T-helper 2 cell treated with Interferon-gamma antibody and Interleukin-4, amounts not matched to agents 5 μg/mL and 100 μg/mL, for 36 hours (primary cell): ENCODE measurements at places on chromosomes 11 and 22.

DNA sequence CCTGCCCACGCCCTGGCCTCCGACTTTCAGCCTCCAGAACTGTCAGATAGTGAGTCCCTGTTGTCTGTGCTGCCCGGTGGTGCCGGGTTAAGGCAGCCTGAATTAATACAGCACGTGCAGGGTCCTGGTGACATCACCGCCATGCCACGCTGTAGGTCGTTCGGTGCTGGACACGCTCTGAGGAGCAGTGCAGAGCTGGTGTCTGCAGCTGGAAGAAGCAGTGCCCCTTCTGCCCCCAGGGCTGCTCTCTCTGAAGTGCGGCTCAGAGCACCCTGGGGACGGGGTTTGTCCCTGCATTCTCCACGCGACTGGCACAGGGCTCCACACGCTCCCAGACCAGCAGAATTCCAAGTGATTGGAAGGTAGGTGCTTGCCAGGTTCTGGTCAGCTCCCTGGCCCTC, 831.5 kb downstream of the TBC1D22A start:
- DNase-seq = no peak

GRCh38 chr11:72135891-72136683, 562 bp downstream of the FOLR3 start:
- DNase-seq = no peak

DNA sequence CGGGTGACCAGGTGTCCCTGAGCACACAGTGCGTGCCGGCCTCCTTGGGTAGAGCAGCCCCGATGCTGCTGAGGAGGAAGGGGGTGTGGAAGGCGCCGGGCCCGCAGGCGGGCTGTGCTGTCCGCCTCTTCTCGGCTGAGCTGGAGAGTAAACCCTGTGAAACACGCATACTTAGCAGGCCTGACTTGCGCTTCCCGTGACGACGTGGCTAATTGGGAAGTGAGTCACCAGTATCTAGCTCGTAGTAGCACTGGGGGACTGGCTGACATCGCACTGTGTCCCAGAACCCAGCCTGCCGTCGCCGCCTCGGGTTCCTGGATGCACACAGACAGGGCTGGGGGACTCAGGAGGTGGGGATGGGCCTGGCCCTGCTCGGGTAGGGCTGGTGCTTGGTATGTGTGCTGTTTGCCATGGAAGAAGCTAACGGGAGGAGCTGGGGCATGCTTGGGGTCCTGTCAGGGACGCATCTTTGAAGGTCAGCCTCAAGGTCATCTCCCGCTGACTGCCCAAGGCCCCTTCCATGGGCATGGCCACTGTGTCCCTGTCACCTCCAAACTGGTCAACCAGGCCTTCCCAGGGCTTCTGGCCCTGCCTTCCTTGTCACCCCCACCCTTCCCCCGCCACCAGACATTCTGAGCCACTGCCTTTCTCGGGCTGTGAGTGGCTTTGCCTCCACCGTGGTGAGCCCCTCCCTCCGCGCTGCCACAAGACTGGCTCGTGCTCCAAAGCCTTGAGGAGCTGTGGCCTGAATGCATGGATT, 1327.0 kb downstream of the BRD1 start:
- DNase-seq = no peak

GRCh38 chr22:11605468-11605981, 3922.5 kb upstream of the OR11H1 start:
- DNase-seq = no peak

DNA sequence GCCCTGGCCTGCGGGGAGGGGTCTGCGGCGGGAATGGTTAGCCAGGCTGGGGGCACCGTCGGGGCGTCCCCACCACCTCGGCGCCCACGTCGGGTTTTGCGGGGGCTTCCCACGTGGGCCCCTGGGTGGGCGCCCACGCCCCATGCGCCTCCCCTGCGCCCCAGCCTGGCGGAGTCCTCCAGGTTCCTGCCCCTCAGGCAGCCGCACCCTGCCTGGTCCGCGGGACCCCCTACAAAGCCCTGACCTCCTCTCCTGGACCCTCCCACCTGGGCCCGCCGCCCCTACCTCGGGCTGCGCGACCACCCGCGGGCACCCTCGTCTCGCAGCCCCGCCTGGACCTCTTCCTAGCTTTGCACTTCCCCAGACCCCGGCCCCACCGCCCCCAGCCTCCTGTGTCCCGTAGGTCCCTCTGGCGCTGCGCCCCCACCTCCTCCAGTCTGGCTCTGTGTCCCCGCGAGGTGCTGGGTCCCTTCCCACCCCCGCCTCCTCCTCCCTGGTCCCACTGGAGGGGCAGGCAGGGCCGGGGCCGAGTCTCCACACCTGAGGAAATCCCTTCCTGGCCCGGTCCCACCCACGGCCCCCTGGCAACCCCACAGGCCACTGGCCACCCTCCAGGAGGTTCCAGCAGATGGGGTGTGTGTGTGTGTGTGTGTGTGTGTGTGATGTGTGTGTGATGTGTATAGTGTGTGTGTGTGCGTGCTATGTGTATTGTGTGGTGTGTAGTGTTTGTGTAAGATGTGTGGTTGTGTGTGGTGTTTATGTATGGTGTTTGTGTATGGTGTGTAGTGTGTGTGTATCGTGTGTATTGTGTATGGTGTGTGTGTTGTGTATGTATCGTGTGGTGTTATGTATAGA, 11.8 kb downstream of the PIM3 start:
- no peak for DNase-seq

GRCh38 chr11:84316866-84317555, 1030.8 kb upstream of the CCDC90B start:
- no peak for DNase-seq

GRCh38 chr11:18771266-18772035, 20.1 kb downstream of the PTPN5 start:
- no peak for DNase-seq

- peak; percentile 72 for DNase-seq
Observed at GRCh38 chr22:42661985-42662831, 13.0 kb upstream of the CYB5R3 start.

DNA sequence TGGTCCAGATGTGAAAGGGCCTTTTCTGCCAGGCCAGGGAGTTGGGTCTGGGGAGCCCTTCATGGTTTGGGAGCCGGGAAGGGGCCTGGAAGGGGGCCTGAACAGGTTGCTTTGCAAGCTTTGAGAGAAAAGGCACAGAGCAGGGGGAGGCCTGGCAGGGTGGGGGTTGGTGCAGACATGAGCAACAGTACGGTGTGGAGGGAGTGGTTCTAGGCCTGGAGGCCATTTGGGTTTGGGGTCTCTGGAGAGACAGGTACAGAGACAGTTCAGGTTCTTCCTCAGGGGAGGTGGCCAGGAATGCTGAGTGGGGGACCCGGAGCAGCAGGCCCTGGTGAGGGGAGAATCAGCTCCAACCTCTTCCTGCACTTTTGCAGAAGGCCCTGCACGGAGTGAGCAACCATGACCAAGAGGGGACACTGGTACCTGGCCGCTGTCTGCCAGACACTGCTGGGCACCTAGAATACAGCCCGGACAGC, 1.4 kb downstream of the KDELR3 start:
- DNase-seq = no peak

- no peak for DNase-seq
Observed at GRCh38 chr11:9574622-9575259, 1.3 kb downstream of the WEE1 start.

GRCh38 chr22:20247010-20247505, 21.1 kb downstream of the RTN4R start:
- DNase-seq = no peak

DNA sequence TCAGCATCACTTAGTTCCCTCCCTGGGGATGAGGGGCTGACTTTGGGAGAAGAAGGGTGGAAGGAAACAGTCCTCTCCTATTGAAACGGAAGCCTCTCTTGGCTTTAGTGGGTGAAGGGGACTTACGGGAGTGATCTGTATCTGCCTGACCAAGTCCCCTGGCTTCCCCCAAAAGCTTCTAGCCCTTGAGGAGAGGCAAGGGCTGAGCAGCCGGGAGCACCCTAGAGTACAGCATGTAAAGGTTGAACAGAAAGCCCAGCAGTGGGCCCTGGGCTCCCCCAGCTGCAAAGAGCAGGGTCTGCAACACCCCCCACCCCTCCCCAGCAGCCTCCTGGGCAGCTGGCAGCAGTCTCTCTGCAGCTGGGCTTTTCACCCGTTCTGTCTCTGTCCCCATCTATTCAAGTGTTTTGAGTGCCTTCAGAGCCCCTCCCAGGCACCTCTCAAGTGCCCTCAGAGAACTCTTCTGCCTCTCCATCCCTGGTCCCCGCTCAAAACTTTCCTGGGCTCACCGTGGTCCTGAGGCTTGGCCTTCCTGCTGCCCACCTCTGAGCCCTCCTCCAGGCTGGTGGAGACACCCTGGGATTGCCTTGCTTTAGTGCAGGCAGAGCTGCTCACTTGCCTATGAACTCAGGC, 2.7 kb downstream of the CAPN5 start:
- no peak for DNase-seq

GRCh38 chr11:128055576-128056217, 531.7 kb downstream of the ETS1 start:
- DNase-seq = no peak

- no peak for DNase-seq
Observed at GRCh38 chr22:40220316-40221054, 42.8 kb downstream of the TNRC6B start.

- no peak for DNase-seq
Observed at GRCh38 chr11:91742155-91742554, 482.5 kb upstream of the FAT3 start.

DNA sequence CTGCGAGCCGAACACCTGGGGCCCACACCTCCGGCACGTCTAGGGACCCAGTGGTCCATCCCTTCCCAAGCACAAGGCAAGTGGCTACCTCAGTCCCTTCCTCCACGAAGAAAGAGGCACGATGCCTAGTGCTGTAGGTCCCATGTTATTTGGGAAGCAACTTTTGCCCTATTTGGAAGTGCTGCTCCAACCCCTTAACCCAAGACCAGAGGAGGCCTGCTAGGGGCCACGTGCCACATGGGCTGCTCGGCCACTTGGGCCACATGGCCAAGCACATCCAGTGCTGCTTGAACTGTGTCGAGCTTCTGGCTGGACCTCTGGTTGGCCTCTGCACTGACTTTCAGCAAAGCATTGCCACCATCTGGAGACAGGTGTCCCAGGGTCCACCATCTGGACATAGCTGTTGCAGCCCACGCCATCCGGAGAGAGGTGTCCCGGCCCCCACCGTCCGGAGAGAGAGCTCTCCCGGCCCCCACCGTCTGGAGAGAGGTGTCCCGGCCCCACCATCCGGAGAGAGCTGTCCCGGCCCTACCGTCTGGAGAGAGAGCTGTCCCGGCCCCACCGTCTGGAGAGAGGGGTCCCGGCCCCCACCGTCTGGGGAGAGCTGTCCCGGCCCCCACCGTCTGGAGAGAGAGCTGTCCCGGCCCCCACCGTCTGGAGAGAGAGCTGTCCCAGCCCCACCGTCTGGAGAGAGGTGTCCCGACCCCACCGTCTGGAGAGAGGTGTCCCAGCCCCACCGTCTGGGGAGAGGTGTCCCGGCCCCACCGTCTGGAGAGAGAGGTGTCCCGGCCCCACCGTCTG, 6.5 kb upstream of the B4GALNT4 start:
- no peak for DNase-seq

GRCh38 chr11:75656044-75656727, 12.7 kb downstream of the MAP6 start:
- DNase-seq = no peak

DNA sequence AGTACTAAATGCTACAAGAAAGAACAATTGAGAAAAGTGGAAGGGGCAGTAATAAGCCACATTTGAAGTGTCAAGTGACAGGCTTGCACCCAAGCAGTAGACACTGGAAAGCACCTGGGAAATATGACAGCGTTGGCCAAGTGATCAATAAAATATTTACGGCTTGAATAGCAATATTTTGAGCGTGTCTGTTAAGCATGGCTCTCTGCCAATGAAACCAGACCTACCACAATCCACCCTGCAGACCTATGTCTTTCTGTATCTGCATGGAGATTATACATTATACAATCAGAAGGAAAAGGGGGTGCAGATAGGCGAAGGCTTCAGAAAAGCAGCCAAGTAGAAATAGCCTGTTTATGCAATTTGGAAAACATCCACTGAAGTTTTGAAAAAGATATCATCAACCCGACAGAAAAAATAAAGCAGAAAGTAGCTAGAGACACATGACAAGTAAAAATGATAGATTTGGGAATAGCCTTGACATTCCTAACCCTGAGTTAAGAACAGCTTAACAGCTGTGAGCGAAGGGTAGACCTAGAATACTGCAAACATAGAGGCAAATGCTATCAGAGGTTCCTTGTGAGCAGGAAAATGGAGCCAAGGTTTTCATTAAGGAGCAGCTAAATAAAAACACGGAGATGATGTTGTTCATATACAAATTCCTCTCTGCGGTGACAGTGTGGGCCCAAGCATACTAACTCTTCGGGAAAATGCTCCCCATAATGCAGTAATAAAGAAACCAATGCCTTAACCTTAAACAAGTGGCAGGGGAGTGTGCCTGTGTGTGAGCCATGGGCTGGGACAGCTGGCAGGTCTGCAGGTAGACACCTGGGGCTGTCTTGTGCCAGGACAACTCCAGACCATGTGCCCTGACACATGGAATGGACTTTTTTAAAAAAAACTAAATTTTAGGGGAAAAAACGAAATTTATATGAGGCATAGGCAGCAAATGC, 71.3 kb downstream of the ETS1 start:
- no peak for DNase-seq

DNA sequence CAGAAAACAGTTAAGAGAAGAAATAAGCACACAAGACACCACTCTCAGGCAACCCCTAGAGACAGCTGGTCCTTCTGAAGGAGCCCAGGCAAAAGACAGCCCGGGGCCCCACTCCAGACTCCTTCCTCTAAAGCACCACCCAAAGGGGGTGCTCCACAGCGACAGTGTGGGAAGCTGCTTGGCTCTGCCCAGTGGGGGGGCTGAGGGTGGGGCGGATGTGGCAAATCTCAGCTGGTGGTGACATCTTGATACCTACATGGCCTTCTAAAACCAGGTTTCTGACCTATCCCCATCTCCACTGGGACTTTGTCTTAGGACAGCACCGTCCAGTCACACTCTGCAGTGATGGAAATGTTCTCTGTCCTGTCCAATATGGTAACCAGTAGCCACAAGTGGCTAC, 10.2 kb upstream of the APOA1 start:
- DNase-seq = no peak

GRCh38 chr11:56522008-56522407, 21.0 kb downstream of the OR5M11 start:
- DNase-seq = no peak

DNA sequence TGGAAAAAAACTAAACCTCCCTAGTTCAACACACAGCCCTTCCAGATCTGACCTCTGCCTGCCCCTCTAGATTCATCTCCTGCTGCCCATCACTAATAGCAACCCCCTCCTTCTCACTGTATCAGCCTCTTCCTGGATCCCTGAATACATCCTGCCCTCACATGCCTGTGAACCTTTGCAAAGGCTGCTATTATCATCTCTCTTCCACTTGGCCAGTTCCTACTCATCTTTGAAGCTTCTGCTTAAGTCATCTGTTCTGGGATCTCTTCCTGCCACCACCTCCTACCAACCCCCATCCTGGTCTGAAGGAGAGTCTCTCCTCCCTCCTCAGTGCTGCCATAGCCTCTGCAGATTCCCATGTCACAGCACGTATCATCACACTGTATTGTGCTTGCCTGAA, 38.0 kb upstream of the AMOTL1 start:
- no peak for DNase-seq

DNA sequence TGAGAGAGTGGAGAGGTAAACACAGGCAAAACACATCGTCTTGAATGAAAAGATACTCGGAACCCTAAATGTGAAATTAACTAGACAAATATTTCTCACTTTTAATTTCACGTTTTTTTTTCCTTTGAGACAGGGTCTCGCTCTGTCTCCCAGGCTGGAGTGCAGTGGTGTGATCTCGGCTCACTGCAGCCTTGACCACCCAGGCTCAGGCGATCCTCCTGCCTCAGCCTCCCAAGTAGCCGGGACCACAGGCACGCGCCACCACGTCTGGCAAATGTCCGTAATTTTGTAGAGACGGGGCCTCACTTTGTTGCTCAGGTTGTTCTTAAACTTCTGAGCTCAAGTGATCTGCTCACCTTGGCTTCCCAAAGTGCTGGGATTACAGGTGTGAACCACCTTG, 7.4 kb upstream of the SHANK3 start:
- DNase-seq = no peak
